Frontal cortex (tissue), 4 donors: ENCODE measurements at places on chromosomes 6 and 20.
A peak's percentile ranks its signal among the peaks of the same experiment; 100 is the strongest.

DNA sequence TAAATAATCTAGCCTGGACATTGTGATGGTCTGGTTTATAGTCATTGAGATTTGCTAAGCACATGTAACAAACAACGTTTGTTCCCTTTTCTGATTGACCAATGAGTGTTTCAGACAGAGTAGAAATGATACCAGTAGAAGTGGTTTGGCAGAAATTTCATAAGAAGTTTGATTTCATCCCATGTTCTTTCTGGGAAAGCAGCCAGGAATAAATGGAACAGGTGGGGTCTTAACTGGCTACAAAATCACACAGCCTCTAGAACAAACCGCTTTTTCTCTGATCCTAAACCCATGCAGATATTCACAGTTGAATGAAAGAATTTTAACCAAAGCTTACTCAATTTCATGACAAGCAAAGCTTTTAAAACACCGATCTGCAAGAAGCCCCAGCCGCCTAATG lies 227.5 kb downstream of the UST start:
- no peak for DNase-seq

DNA sequence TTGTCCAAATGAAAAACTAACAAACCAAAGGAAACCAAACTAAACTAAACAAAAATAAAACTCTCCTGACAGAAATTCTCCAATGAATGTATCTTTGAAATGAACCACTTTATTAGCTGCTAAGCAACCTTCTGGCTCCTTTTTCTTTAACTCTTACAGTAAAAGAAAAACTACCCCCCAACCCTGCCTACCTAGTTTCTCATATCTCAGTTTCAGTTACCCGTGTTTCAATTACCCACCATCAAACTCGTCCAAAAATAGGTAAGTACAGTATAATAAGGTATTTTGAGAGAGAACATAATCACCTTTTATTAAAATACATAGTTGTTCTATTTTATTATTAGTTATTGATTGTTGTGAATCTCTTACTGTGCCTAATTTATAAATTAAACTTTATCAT lies 177.4 kb upstream of the THEMIS start:
- DNase-seq: no peak

GRCh38 chr20:46213946-46214823 lies 94.1 kb downstream of the CDH22 start:
- no peak for DNase-seq

DNA sequence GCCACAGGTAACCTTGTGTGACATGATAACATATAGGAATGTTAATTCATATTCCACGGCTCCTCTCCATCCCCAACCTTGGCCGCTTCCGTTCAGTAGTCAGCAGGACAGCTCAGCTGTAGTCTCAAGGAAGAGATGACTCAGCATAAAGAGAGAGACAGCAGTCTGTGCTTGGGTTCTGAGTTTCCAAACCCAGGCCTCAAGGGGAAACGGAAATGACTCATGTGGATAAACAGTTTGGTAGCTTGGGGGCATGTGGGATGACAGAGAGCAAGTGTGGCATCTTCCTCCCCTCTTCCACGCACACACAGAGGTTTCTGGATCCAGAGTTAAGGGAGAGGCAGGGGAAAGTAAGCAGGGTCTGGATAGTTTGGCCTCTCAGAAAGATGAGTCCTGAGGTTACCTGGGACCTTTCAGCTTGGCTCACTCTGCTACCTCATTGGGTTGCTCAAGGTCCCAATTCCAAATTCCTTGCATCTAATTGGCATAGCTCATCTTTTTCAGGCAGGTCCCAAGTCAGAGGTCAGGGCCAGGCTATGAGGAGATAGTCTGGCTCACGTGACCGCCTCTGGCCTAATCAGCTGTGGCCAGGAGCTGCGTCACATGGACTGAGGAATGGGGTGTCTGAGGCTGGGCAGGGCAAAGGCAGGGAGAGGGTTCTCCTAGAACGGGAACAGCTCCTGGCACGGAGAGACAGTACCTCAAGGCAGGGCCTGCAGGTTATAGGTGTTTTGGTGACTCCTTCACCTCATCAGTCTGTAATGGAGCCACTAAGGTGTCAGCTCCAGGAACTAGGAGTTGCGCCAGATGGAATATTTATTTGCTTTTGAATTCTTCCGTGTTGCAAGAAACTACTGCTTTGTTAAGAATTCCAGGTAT lies 36.5 kb upstream of the MLN start:
- DNase-seq: peak; percentile 66

GRCh38 chr20:41011551-41012067 lies 17.0 kb upstream of the TOP1 start:
- DNase-seq: no peak

GRCh38 chr6:24667378-24667803 lies 514 bp downstream of the ACOT13 start:
- DNase-seq: no peak

DNA sequence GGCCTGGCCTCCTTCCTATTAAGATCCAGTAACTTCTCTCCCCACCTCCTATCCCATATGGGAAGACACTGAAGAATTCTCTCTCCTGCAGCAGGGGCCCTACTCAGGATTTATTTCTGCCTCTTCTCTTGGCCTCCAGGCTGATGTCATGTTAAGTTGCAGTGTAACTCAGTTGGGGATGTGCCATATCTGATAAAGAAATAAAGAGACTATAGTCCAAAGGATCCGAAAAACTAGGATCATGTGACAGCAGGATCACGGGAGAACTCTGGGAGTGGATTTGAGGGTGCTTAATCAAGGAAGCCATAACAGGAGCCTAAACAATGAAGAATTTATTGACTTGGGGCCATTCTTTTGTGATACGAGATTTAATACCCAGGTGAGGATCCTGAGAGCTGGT lies 38.5 kb upstream of the TGM6 start:
- no peak for DNase-seq

GRCh38 chr6:105968603-105969333 lies 117.4 kb upstream of the PRDM1 start:
- DNase-seq: no peak

- DNase-seq: no peak
These were observed 37.8 kb downstream of the ZNF217 start for GRCh38 chr20:53555816-53556215.

DNA sequence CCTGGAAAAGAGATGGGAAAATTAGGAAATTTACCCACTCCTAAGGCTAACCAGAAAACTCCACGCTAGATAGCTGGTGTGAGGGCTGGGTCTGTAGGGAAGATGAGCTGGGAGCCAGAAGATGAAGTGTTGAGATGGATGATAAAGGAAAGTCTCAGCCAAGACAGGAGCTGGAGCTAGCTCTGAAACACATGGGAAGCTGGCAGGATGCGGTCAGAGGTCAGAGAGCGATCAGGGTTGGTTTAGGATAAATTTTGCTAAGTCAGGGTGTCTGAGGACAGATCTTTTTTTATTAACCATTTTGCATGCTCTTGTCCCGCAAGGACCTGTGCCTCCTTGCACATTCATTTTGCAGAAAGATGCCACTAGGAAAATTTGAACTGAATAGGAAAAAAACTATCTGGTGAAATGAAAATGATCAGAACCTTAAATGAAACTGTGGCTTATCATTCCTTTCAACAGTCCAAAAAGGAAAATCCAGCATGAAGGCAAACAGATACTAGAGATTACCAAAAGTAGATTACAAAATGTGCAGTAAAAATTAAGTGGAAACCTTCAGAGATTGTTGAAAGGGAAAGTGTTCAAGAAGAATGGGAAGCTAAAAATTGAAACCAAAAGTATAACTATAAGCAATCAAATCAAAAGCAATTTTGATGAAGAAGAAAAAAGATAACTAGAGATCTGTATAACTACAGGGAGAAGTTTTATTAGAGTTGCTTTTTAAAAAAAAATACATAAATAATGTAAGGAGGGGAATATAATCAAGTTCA lies 10.7 kb upstream of the EDN1 start:
- no peak for DNase-seq

GRCh38 chr20:45038745-45039474 lies 62.0 kb downstream of the KCNS1 start:
- no peak for DNase-seq

DNA sequence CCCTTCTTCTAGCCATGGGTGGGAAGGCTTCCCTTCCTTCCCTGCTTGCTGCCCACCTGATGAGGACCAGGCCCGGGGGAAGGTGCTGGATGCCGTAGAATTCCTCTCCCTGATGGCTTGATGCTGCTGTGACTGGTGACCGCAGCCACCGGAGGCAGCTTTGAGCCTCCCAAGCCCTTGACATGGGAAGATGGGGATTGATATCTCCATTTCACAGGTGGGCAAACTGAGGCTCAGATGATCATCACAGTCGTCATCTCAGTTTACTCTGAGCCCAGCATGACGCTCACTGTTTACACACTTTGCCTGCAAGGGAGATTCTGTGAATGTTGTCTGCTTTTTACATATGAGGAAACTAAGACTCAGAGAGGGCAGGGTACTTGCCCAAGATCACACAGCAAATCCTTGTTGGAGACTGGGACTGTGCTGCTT lies 43.9 kb downstream of the SRC start:
- DNase-seq: no peak

- DNase-seq: no peak
These were observed 190.1 kb downstream of the SCP2D1 start for GRCh38 chr20:19003366-19004336.

DNA sequence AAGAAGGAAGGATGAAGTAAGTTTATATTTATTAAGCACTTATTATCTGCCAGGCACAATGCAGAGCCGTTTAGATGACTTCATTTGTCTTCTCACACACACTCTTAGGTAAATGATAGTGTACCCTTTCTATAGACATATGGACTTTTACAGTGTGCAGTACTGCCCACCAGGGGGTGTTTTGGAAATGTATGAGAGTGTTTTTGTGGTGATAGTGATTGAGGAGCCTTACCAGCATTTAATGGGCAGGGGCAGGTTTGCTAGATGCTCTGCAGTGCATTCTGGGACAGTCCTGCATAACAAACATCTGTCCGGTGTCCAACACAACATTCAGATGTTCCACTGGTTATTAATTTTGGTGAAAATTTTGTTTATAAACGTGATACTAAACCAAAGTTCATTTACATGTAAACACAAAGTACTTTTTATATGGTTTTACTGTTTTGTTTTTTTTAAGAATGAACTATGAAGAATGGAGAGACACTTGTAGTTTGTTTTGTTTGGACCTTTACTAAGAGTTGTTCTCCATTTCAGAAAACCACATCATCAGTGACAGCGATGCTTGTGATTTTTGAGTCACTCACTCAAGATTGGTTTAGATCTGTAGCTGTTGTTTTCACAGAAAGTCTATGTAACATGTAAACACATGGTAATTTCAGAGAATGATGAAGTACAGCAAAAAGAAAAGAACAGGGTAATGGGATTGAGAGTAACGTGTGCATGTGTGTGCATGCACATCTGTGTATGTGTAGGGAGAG lies 19.9 kb downstream of the KCNS1 start:
- DNase-seq: no peak

- no peak for DNase-seq
These were observed 108.4 kb downstream of the RTN4IP1 start for GRCh38 chr6:106520711-106521401.

DNA sequence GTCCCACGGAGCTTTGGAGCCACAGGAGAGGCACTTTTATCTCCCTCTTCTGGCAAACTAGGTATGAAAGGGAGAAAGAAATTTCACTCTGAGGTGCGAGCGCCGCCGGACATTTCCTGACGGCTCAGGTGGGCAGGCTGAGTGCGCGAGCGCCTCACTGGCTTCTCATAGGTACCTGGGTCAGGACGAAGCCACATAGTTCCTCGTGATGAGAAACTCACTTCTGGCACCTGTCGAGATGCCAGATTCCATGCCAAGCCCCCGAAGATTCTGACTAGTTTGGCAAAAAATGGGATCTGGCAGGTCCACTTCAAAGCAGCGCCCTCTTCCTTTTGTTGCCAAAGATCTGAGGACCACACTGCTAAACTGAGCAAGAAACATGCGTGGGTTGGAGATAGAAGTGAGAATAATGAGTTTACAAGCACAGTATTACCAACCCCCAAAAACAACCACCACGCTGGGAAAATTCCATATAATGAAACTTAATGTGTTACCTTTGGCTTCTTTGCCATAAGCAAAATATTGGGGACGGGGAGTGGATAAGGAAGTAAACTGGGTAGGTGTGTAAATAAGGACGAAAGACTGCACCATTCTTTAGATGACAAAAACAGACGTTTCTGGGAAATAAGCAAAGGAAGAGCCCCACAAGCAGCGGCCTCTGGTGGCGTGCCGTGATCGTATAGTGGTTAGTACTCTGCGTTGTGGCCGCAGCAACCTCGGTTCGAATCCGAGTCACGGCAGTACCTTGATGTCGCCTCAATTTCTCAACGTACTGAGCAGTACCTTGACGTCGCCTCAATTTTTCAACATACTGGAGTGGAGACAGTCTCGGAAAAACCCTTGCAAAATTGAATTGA lies 89.8 kb upstream of the PRSS16 start:
- peak; percentile 32 for DNase-seq

DNA sequence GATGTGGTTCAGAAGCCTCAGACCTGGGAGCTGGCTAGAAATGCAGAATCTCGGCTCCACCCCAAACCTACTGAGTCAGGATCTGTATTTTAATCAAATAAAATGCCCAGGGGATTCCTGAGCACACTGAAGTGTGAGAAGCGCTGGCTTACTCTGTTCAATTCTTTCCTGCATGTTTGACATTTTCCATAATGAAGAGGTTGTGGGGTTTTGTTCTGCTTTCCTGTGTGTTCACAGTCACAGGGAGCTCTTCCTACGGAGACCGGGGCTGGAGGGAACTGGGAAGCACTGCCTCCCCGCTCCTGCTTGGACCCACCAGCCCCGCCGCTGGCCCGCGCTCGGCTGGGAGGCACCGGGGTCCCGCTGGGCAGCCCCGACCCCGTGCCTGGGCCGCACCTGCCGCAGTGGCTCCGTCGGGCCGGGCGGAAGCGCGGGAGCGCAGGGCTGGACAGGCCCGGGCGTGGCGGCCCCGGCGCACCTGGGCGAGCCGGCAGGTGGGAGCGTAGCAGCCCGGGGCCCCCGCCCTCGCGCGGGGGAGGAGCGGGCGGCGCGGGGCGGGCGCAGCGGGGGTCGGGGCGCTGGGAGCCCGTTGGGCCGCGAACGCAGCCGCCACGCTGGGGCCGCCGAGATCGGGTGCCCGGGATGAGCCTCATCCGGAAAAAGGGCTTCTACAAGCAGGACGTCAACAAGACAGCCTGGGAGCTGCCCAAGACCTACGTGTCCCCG lies at the start of gene MAPK13:
MAPK13 (plus strand) TSS at position 573 of the 726 bp plus-strand sequence; CDS start at position 643, 70 bp downstream.
- no peak for DNase-seq
